Activated CD4-positive, alpha-beta T cell treated with anti-CD3 and anti-CD28 coated beads, Interleukin-2, Interleukin-4, amounts not matched to agents 100 ng/mL and 50 ng/mL, durations not matched to agents 16 hours and 8 hours (primary cell): ENCODE measurements at places on chromosomes 12 and 14.
A peak's percentile ranks its signal among the peaks of the same experiment; 100 is the strongest.

GRCh38 chr12:9391815-9392214 is 183.6 kb upstream of the PZP start:
- DNase-seq: no peak

- peak; percentile 17 for DNase-seq
Observed at GRCh38 chr12:119153477-119154434, 25.0 kb upstream of the HSPB8 start.

GRCh38 chr12:89350630-89351488 is 1.4 kb downstream of the DUSP6 start:
- DNase-seq: no peak

GRCh38 chr12:33614630-33615029 is 175.0 kb upstream of the SYT10 start:
- DNase-seq: no peak

GRCh38 chr12:93708952-93709351 is 31.8 kb downstream of the CRADD start:
- DNase-seq: no peak

- DNase-seq: no peak
Observed at GRCh38 chr12:48866052-48866711, 512 bp upstream of the RND1 start.

DNA sequence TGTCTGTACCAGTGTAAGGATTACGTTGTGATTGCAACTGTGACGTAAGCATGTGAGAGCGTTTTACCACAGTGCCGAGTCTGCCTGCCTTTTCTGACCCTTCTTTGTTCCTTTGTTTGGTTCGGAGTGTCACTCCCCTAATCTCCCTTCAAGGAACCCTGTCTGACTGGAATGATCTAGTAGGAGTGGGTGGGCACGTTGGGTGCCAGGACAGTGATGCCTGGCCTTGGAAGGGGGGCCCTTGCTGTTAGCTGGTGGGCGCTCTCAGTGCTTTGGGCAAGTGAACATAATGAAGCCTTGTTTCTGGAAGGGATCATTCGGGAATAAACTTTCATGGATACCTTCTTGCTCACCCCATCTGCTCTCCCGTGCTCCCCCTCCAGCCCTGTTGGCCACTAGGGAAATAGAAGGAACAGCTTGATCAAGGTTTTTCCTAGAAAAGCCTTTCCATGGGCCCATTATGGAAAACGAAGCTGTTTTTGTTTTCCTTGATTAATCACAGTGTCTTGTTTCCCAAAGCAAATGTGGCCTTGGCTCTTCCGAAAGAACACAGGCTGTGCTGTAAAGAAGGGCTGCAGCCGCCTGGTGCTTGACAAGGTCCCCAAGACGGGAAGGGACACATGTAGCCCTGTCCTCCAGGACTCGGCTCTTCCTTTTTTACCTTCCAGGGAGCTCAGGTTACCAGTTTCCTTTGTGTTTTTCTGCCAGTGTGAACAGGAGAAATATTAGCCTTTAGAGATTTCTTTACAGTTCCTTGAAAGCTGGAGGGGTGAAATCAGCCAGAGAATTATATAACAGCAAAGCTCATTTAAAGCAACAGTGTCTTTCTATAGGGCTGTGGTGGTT is 215.5 kb downstream of the CRADD start:
- DNase-seq: no peak

DNA sequence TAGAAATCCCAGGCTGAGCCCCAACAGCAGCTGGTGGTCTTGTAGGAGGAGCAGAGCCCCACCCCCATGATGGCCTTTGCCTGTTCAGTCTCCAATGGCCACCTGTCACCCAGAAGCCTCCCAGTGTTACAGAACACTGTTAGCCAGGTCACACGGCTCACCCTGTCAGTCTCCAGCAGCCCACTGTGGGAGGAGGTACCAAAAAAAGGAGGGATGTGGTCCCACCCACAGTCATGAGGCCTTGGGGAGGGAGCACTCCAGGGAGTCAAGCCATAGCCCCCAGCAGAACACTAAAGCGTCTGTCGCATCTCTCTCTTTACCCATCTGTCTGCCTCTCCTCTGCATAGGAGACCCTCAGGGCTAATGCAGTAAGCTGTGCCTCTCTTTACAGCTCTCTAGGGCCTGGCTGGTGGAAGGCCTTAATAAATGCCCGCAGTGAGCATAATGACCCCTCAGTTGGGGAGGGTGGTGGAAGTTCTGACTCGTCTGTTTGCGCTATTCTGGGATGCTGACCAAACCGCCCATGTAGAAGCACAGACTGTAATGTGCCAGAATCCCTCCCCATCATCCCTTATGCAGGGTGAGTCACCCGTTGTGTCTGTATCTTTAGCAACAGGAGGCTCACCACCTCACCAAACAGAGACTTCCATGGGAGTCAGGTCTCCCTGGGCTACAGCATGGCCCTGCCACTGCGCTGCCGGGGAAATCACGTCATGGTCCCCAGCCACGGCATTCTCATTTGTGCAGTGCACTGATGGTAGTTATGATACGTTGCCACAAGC is 14.6 kb downstream of the C14orf132 start:
- no peak for DNase-seq
